GM10248 (cell line): ENCODE measurements at places on chromosomes 2 and 18.
A peak's percentile ranks its signal among the peaks of the same experiment; 100 is the strongest.

- no peak for DNase-seq
Measured at GRCh38 chr2:28071221-28071620, 180.7 kb downstream of the BABAM2 start.

- peak; percentile 42 for DNase-seq
Measured at GRCh38 chr18:79944126-79944731, 7.2 kb downstream of the SLC66A2 start.

DNA sequence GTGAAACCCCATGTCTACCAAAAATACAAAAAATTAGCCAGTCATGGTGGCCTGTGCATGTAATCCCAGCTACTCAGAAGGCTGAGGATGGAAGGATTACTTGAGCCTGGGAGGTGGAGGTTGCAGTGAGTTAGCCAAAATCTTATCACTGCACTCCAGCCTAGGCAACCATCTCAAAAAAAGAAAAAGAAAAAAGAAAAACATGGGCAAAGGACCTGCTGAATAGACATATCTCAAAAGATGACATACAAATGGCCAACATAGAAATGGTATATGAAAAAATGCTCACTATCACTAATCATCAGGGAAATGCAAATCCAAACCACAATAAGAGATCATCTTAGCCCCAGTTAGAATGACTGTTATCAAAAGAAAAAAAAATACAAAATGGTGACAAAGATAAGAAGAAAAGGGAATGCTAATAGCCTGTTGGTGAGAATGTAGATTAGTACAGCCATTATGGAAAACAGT lies 1.4 kb upstream of the TGOLN2 start:
- DNase-seq: no peak

GRCh38 chr18:35197296-35197695 lies 43.5 kb upstream of the ZNF397 start:
- DNase-seq: no peak

DNA sequence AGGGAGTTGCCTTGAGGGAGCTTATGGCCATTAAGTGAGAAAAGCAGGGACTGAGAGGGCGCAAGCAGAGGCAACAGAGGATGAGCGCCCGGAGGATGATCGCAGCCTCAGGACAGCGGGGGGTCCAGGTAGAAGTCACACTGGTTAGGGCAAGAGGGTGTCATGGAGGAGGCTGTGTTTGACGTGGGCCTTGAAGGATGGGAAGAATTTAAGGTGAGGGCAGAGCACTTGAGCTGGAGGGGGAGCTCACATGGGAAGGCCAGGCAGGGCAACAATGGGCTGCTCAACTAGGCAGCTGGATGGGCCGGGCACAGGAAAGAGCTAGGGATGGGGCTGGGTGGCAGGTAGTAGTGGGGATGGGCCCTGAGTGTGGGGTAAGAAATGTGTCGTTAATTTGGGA lies 31.9 kb downstream of the FAM228A start:
- DNase-seq: no peak

DNA sequence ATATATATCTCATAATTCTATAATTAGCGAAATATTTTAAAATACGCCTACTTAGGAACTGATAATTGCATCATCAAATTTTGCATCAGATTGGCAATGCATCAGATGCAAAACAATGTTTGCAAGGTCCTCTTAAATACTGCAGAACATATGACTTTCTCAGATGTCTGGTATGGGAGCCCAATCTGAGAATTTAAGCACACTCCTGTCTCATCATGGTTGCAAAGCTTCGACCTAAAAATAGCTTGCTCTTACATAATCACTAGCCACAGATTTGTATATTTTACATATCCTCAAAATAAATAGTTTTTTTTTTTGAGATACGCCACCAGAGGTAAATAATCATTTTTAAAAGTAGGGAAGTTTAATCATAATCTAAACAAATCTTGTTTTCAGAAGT lies 123.2 kb downstream of the CABYR start:
- DNase-seq: no peak

GRCh38 chr2:46845542-46846486 lies 69.8 kb downstream of the MCFD2 start:
- no peak for DNase-seq

- no peak for DNase-seq
Measured at GRCh38 chr2:55581435-55581834, 36.0 kb downstream of the PPP4R3B start.

- no peak for DNase-seq
Measured at GRCh38 chr2:143719406-143719805, 590.2 kb downstream of the ARHGAP15 start.

GRCh38 chr18:45462179-45462578 lies 153.1 kb upstream of the SLC14A2 start:
- no peak for DNase-seq

GRCh38 chr2:46544581-46544980 lies 65.2 kb downstream of the TMEM247 start:
- no peak for DNase-seq

DNA sequence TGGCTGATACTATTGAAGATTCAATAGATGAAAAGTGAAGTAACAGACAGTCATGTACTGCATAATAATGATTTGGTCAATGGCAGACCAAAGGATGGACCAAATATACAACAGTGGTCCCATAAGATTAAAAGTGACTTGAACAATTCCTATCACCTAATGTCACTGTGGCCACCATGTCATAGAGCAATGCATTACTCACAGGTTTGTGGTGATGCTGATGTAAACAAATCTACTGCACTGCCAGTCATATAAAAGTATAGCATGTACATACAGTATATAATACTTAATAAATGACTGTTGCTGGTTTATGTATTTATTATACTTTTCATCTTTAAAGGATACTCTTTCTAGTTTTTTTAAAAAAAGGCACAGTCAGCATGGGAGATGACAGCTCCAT lies 99.9 kb downstream of the USP34 start:
- no peak for DNase-seq

DNA sequence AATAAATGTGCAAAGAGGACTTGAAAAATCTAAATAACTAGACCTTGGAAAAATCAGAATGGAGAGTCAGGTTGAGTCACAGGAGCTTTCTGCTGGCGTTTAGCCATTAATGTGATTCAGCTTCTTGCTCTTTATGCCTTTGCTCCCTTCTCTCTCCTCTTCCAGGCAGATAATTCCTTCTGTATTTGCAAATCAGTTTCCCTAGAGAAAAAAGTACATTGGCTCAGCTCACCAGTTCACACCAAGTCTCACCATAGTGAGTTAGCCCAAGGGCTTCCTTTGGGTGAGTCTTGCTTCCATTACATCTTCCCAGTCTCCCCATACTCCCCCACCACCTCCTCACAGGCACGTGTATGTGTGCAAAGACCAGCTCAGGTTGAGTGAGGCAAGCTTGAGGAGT lies 73.6 kb downstream of the CYBRD1 start:
- DNase-seq: no peak

GRCh38 chr2:119431155-119431975 lies at the start of gene TMEM37:
TSS of gene TMEM37 (plus strand) at chr2:119431854. CDS start at chr2:119431904, 50 bp downstream.
- DNase-seq: peak; percentile 77

- DNase-seq: no peak
Measured at GRCh38 chr2:144914622-144915318, 394.9 kb upstream of the ZEB2 start.

DNA sequence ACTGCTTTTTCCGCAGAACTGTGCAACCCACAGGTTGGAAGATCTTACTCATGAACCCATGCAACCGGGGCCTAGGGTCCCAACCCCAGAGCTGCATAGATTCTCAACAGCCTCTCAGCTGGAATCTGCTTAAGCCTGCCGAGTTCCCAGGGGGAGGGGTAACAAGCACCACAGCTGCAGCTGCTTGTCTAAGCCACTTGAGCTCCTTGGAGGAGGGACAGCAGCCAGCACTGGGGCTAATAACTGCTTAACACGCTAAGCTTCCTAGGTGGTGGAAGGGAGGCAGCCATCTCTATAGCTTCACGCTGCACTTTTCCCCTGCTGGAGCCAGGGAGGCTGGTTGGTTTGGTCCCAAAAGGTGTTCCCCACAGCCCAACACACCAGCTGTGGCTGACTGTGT lies 311.6 kb downstream of the DSC3 start:
- no peak for DNase-seq

GRCh38 chr2:65393743-65394422 lies 38.5 kb downstream of the SPRED2 start:
- DNase-seq: no peak

GRCh38 chr2:105329561-105330495 lies at the start of gene TGFBRAP1:
TSS of gene TGFBRAP1 (minus strand) at chr2:105329735. CDS start at chr2:105308301, 21,434 bp downstream.
- peak; percentile 80 for DNase-seq

- peak; percentile 50 for DNase-seq
Measured at GRCh38 chr2:24919506-24920097, 435 bp downstream of the ADCY3 start.

- DNase-seq: no peak
Measured at GRCh38 chr2:65919550-65920188, 487.3 kb upstream of the SPRED2 start.
